ENCODE measurements at places on chromosomes 2 and 18. TPM values are rescaled to one million over a fixed set of nuclear protein-coding genes. Genes with fewer than 3 reads are reported as not detected.
A peak's percentile ranks its signal among the peaks of the same experiment; 100 is the strongest.

The TTN gene
- total RNA-seq = 0.13 TPM

The PRKRA gene
- total RNA-seq = 59.4 TPM

The ATP6V1C2 gene
- 0.54 TPM for total RNA-seq

The FEZ2 gene
- total RNA-seq = 51.1 TPM

The CYBRD1 gene
- 2.5 TPM for total RNA-seq

The C2orf92 gene
- total RNA-seq = 6.0 TPM

The IWS1 gene
- total RNA-seq = 48.6 TPM

The ALLC gene
- total RNA-seq = not detected

The HOXD12 gene
- 0.13 TPM for total RNA-seq

The GATA6 gene
- 0.51 TPM for total RNA-seq

The ANKRD29 gene
- 0.67 TPM for total RNA-seq

- no peak overlapping the region for H3K27ac ChIP-seq
- H3K4me1 ChIP-seq = peaks cover 6% of the 10 kb centered on the region
- no peaks in the 10 kb centered on the region for H3K27me3 ChIP-seq
- H3K36me3 ChIP-seq = peaks cover 9% of the 10 kb centered on the region
- no peak overlapping the region for H3K4me3 ChIP-seq
Measured at GRCh38 chr2:207561386-207562080, 31.8 kb downstream of the CREB1 start.

GRCh38 chr2:19973466-19973865 is 16.4 kb downstream of the WDR35 start:
- H3K4me3 ChIP-seq = no peak overlapping the region
- H3K36me3 ChIP-seq = peaks cover 15% of the 10 kb centered on the region
- no peaks in the 10 kb centered on the region for H3K4me1 ChIP-seq
- no peaks in the 10 kb centered on the region for H3K27me3 ChIP-seq

GRCh38 chr18:7559709-7560319 is 7.3 kb upstream of the PTPRM start:
- no peaks in the 10 kb centered on the region for H3K4me1 ChIP-seq
- H3K36me3 ChIP-seq = no peaks in the 10 kb centered on the region
- no peak overlapping the region for H3K27ac ChIP-seq
- H3K27me3 ChIP-seq = no peaks in the 10 kb centered on the region

DNA sequence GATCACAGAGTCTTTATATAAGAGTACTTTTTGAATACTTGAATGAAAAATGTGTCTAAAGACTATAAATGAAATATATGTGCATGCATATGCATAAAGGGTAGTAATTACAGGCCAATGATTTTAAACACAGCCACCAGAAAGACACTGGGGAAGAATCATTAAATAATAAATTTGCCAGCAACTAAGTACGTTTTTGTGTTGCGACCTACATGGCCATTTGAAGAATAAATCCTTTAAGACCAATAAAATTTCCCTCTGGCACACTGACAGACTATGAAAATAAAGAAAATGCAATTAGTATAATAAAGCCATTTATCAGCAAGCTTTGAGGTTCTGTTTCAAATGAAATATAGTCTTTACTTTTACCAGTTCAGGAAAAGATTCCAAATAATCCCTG is 1413.3 kb downstream of the LRP1B start:
- no peaks in the 10 kb centered on the region for H3K4me1 ChIP-seq
- no peak overlapping the region for H3K4me3 ChIP-seq
- no peak for DNase-seq
- no peak overlapping the region for H3K27ac ChIP-seq
- no peaks in the 10 kb centered on the region for H3K36me3 ChIP-seq

GRCh38 chr2:10303181-10303693 is 533 bp downstream of the HPCAL1 start:
- peak overlapping the region; percentile 88 for H3K4me3 ChIP-seq
- H3K27ac ChIP-seq = peak overlapping the region; percentile 91
- H3K4me1 ChIP-seq = peaks cover 52% of the 10 kb centered on the region
- no peak for DNase-seq
- H3K36me3 ChIP-seq = no peaks in the 10 kb centered on the region
- H3K27me3 ChIP-seq = no peaks in the 10 kb centered on the region

DNA sequence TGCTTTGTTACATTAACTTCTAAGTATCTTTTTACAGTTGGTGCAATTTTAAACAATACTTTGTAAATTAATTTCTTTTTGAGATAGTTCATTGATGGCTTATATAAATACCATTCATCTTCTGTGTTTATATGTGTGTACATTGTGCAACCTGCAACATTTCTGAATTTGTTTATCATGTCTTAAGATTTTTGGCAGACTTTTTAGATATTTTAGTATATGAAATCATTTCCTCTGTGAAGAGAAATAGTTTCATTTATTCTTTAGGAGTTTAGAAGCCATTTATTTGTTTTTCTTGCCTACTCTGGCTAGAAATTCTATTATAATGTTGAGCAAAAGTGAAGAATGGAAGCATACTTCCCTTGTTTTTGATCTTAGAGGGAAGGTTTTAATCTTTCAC is 337.8 kb upstream of the DSEL start:
- H3K4me3 ChIP-seq = no peak overlapping the region
- H3K36me3 ChIP-seq = no peaks in the 10 kb centered on the region
- no peaks in the 10 kb centered on the region for H3K27me3 ChIP-seq
- no peak overlapping the region for H3K27ac ChIP-seq
- DNase-seq = no peak

DNA sequence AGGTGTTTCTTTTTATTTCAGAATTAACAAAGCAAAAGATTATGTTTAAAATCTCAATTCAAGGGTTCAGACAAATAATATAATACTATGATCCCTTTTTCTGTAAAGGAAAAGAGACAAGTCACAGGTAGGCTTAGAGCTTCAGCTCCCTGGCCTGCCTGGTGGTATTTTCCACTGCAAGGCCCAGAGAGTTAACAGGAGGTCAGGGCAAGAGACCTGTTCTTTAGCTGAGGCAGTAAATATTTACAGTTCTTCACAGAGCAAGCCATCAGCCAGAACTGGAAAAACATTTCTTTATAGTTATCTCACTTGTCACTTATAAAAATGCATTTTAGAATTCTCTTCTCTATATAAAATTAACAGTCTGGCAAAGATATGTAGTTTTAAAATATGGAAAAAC is 70.1 kb downstream of the EPG5 start:
- DNase-seq = no peak
- H3K36me3 ChIP-seq = no peaks in the 10 kb centered on the region
- H3K27ac ChIP-seq = no peak overlapping the region

DNA sequence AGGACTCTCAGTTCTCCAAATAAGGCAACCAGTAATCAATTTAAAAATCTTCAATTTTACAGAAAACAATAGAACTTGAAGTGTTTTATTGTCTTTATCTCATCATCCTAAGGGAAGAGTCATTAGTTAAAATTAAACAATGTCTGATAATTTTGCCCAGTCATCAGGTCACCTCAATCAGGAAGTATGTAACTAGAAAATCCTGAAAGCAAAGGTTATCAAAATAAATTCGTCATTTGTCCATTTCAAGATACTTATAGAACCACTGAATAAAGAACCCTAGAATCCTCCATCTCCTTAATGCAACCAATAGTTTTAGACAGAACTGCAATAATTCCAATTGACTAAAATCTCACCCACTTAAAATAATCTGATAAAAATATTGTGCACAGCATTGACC is 115.2 kb downstream of the NCKAP5 start:
- no peaks in the 10 kb centered on the region for H3K36me3 ChIP-seq
- DNase-seq = no peak
- H3K4me3 ChIP-seq = no peak overlapping the region
- H3K27me3 ChIP-seq = no peaks in the 10 kb centered on the region
- no peak overlapping the region for H3K27ac ChIP-seq
- H3K4me1 ChIP-seq = no peaks in the 10 kb centered on the region

DNA sequence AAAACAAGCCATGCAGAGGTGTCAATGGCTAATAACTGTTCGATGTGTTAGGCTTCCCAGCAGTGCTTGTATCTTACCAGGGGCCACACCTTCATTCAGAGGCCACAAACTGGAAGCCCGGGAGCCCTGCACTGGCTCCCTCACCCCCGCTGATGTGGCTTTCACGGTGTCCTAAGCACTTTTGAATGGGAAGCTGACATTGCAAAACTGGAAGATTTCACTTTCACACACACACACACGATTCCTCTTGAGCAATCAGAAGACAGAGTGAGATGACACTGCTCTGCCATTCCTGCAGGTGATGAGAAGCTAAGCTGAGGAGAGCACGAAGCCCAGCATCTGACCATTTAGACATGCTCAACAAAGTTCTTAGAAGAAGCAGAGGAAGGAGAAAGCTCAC is 8.6 kb upstream of the ZNF407 start:
- no peak for DNase-seq
- H3K4me3 ChIP-seq = no peak overlapping the region
- peaks cover 31% of the 10 kb centered on the region for H3K27me3 ChIP-seq
- H3K4me1 ChIP-seq = peaks cover 4% of the 10 kb centered on the region

GRCh38 chr2:29074411-29074810 is at the start of gene PCARE:
Gene PCARE, minus strand, starts transcription at chr2:29074523. Its CDS starts 262 bp downstream, at chr2:29074261.
- no peaks in the 10 kb centered on the region for H3K4me1 ChIP-seq
- no peaks in the 10 kb centered on the region for H3K36me3 ChIP-seq
- no peaks in the 10 kb centered on the region for H3K27me3 ChIP-seq
- H3K4me3 ChIP-seq = no peak within 1 kb of the TSS
- no peak for DNase-seq

- H3K27me3 ChIP-seq = no peaks in the 10 kb centered on the region
- DNase-seq = no peak
- no peaks in the 10 kb centered on the region for H3K36me3 ChIP-seq
- H3K4me3 ChIP-seq = no peak overlapping the region
Measured at GRCh38 chr2:125942585-125943424, 713.2 kb upstream of the GYPC start.

DNA sequence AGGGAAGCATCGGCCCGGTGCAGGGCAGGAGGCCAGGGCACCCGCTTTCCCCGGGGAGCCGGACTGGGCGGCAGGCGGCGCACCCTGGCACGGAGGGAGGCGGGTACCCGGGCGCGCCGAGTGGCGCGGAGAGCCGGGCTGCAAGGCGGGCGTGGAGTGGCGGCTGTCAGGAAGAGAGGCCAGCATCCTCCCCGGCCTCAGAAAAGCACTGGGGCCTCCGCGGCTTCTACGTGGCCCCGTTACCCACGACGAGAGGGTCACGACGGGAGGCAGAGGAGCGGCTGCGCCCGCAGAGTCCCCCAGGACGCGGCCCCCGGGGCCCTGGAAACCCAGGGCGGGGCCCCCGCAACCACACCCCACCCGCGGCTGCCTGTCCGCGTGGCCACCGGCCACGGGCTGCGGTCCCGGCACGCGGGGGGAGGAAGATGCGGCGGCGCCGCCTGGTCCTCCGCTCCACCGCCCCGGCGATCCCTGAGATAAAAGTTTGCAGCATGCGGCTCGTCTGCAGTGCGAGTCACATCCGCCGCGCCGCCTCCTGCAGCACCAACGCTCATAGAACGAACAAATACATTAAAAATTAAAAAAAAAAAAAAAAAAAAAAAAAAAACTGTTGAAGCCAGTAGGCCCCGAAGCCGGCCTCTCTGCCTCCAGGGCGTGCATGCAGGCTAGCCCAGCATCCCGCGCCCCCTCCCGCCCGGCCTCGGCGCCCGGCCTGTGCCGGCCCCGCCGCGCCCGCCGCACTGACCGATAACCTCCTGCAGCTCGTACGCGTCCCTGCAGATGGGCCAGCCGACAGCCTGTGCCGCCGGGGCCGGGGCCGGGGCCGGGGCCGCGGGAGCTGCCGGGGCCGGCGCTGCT is 683 bp downstream of the STK39 start:
- H3K4me3 ChIP-seq = peak overlapping the region; percentile 90
- H3K36me3 ChIP-seq = peaks cover 2% of the 10 kb centered on the region
- no peaks in the 10 kb centered on the region for H3K27me3 ChIP-seq
- no peak for DNase-seq
- peaks cover 20% of the 10 kb centered on the region for H3K4me1 ChIP-seq

- no peak overlapping the region for H3K4me3 ChIP-seq
- no peak for DNase-seq
- no peak overlapping the region for H3K27ac ChIP-seq
- no peaks in the 10 kb centered on the region for H3K27me3 ChIP-seq
Measured at GRCh38 chr18:46352520-46353250, 248.5 kb downstream of the HAUS1 start.

- H3K36me3 ChIP-seq = no peaks in the 10 kb centered on the region
- DNase-seq = no peak
- peaks cover 17% of the 10 kb centered on the region for H3K4me1 ChIP-seq
- H3K4me3 ChIP-seq = no peak overlapping the region
Measured at GRCh38 chr2:85886590-85886989, 2.2 kb downstream of the ST3GAL5 start.

DNA sequence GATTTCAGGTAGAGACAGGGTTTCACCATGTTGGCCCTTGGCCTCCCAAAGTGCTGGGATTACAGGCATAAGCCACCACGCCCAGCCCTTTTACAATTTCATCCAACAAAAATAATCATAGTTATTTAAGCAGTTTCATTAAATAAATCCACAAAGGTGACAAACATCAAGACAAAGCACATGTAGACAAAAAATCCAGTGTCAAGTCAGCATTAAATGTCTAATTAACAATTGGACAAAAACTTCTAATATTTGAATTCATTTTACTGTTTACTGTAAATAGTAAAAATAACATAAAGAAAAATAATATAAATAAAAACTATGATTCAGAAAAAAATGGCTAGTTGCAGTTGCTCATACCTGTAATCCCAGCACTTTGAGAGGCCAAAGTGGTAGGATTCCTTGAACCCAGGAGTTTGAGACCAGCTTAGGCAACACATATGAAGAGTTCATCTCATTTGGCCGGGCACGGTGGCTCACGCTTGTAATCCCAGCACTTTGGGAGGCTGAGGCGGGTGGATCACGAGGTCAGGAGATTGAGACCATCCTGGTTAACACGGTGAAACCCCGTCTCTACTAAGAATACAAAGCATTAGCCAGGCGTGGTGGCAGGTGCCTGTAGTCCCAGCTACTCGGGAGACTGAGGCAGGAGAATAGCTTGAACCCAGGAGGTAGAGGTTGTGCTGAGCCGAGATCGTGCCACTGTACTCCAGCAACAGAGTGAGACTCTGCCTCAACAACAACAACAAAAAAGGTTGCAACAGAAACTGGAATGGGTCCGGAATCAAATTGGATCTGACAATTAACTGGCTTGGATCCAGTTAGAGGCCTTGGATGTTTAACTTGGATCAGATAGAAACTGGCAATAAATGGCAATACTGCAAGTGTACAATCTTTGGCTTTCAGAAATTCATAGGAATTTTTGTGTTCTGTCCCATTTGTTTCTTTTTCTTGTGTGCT is 56.9 kb upstream of the MAT2A start:
- H3K4me1 ChIP-seq = no peaks in the 10 kb centered on the region
- H3K36me3 ChIP-seq = no peaks in the 10 kb centered on the region
- H3K27me3 ChIP-seq = no peaks in the 10 kb centered on the region
- no peak for DNase-seq

DNA sequence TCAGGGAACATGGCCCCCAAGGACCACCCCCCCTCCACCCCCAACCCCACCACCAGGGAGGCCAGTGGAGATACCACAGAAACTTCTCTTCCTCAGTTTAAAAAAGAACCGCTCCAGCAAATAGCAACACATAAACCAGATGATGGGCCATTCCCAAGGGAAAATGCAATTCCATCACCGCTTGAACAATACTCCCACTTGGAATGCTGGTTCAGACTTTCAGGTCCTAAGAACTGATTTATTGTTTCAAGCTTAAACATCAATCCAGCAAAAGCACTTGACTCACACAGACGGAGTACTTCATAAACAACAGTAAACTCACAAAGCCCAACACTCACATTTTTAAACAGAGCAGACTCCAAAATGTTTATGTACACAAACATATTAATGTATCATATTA is 6.9 kb downstream of the HDAC4 start:
- no peak for DNase-seq
- H3K4me3 ChIP-seq = no peak overlapping the region
- no peaks in the 10 kb centered on the region for H3K27me3 ChIP-seq
- peaks cover 6% of the 10 kb centered on the region for H3K4me1 ChIP-seq
- no peak overlapping the region for H3K27ac ChIP-seq

- DNase-seq = no peak
- H3K36me3 ChIP-seq = no peaks in the 10 kb centered on the region
- no peak overlapping the region for H3K27ac ChIP-seq
- no peaks in the 10 kb centered on the region for H3K4me1 ChIP-seq
Measured at GRCh38 chr2:198141726-198142125, 337.3 kb downstream of the PLCL1 start.

Measured in Panc1 (cell line).